ENCODE measurements at places on chromosomes 12 and 14.

- DNase-seq, result no peak
These were observed 1.2 kb upstream of the GLIPR1L2 start for GRCh38 chr12:75389706-75390105.

GRCh38 chr14:90522571-90523191, 125.9 kb downstream of the CALM1 start:
- peak; percentile 57 for DNase-seq

DNA sequence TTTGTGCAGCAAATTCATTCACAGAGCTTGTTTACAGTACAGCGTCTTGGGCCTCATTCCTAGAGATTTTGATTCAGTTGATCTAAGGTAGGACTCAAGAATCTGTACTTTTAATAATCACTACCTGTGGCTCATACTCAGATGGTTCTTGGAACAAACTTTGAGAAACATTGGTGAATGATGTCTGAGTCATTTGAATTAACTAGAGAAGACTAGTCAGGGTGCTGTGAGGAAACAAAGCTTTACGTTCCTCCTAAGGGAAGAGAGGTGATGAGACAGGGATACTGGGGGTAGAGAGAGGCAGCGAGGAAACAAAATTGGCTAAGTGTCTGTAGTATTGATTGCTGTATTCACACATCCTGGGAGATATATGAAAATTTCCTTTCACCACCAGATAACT, 109.4 kb downstream of the SLC15A5 start:
- DNase-seq, result no peak

DNA sequence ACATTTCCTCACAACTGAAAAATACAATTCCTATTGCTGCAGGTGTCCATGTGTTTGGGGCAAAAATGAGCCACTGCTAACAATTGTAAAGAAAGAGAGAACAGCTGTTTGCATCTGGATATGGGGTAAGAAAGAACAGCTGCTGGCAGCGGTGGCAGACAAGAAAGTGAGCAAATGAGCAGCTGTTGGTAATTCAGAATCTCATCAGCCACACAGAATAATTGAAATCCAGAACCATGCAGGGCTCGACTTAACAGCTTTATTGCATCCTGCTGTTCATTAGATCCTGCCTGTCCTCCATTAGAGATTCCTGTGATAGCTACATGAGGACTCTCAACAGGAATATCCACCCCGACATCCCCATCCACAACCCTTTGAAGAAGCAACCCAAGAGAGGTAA, 62.5 kb upstream of the TSPAN8 start:
- no peak for DNase-seq

- DNase-seq, result no peak
These were observed 4.6 kb downstream of the FOXJ2 start for GRCh38 chr12:8037046-8037663.

DNA sequence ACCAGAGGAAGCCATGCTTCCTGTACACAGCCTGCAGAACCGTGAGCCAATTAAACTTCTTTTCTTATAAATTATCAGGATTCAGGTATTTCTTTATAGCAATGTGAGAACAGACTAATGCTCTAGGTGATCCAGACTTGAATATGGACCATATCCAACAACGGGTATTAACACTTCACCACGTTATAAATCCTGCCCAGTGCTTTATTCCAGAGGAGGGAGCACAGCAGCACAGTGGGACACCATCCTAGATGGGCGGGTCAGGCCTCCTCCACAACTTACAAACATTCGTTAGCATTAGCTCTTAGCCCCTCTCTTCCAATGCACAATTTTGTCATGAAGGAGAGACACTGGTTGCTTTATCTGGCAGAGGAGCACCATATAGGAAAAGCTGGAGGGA, 66.0 kb downstream of the TMCC3 start:
- no peak for DNase-seq

GRCh38 chr14:74438351-74438915, 12.4 kb upstream of the SYNDIG1L start:
- no peak for DNase-seq

DNA sequence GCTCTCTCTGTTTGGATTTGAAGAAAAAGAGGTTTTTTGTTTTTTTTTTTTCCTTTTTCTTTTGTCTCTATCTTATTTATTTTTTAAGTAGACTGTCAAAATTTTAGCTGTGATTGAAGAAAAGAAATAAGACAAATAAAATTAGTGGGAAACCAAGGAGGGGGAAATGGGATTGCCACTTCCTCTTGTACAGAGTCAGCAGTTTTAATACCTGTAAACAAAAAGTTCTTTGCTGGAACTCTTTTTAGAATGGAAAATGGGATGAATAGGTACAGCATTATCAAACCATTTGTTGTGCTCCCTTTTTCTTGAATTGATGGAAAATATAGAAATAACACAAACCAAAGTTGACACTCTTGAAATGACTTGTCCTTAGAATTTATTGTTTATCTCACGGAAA, 680.7 kb downstream of the DIO2 start:
- DNase-seq, result no peak

DNA sequence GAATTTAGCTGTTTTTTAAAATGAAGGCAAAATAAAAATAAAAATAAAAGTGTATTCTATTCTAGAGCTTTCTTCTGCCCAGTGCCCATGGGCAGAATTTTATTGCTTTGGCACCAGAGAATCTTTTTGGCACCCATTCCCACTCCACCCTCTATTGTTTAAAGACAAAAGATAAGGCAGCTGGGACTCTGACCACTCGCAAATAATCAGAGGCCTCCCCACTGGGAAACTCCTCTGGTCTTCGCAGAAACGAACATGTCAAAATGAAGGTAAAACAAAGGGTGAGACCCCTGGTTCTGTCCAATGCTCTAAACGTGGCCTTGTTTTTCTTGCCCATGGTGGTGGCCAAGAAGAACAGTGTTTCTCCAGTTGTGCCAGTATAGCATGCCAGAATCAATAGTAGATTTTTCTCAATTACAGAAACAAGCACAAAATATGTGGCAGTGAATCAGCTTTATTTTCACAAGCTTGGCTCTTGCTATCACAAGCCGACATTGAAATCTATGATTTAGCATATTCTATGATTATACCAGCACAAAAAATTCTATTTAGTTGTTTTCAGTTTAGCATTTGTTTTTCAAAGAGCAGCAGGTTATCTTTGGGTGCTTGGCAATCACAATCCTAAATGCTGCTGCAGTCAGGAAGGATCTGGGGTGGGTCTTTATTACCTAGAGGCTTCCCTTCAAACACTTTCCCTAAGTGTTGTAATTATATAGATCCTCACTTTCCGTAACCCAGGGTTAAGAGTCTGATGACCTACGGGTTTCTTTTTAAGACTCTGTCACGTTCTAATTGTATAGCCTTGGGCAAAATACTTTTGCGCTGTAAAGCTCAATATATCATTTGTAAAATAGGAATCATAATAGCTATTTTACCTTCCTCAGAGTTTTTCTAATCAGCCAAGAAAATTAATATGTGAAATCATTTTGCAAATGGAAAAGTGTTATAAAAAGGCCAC, 50.5 kb downstream of the KITLG start:
- DNase-seq, result no peak

- no peak for DNase-seq
These were observed 1538.3 kb upstream of the SEL1L start for GRCh38 chr14:83071888-83072501.

- no peak for DNase-seq
These were observed 237.9 kb downstream of the PAWR start for GRCh38 chr12:79452906-79453305.

DNA sequence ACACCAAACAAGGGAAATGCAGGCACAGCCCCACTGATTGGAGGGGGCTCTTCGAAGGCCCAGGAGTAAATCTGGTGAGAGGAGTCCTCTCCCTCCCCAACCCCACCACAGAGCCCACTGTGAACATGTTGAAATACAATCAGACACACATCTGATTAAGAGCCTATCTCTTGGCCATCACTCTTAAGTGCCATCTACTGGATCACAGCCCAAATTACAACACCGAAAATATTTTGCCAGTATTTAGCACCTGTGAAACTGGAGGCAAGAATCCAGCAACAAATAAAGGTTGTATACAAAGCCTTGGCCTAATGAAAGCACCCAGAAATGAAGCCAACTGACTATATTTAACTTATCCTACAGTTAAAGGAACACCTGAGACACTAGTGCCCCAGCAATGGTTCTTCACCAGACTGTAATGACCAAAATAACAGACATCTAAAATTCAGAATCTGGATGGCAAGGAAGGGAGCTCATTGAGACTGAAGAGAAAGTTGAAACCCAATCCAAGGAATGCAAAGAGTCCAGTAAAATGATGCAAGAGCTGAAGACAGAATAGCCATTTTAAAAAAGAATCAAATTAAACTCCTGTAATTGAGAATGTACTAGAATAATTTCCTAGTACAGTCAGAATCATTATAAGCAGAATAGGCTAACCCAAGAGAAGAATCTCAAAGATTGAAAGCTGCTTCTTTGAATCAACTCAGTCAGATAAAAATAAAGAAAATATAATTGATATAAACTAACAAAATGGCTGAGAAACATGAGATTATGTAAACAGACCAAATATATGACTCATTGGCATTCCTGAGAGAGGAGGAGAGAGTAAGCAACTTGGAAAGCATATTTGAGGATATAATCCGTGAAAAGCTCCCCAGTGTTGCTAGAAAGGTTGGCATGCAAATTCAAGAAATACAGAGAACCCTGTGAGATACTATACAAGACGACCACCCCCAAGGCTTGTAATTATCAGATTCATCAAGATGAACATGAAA, 1117.0 kb downstream of the FLRT2 start:
- no peak for DNase-seq

GRCh38 chr12:59895166-59895775, 299.4 kb downstream of the SLC16A7 start:
- no peak for DNase-seq

DNA sequence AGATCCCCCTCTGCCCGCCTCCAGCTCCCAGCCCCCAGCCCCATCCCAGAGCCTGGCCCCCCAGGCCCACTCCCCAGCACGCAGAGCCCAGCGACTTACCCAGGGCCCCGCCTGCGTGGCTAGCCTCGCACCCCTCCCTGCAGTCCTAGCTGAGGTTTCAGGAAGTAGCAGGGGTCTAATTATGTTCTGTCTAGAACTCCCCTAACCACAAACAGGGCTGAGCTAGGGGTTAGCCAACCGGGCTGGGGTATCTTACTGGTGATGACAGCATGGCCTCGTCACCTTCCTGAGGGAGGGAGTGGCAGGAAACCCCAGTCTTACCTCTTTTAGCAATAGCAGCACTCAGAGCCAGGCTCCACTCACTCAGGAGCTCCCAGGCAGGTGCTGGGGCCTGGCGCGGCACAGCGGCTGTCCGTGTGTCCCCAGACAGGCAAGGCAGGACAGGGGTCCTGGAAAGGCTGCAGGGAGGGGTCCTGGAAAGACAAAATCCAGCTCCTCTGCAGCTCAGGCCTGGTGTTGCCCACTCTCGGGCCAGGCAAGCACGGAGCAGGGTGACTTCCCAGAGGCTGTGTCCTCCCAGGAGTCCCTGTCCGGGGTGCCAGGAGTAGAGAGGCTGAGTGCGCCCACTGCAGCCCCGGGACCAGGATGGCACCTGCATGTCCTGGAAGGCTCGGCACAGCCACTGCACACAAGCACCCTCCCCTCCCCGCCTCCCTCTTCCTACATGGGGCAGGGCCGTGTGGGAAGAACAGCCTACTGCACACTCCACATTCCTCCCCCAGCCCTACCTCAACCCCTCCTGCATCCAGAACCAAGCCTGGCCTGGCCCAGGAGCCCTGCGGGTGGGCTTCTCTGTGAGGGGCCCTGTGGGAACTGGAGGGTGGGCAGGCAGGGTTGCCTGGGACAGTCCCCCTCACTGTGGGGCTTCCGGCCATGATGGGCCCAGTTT, at the start of gene GPR132:
TSS of gene GPR132 (minus strand) at position 151 of the 949 bp plus-strand sequence. CDS start 10,010 bp downstream, outside the sequence.
- DNase-seq, result no peak

- DNase-seq, result no peak
These were observed 612 bp downstream of the WBP11 start for GRCh38 chr12:14802721-14803010.

GRCh38 chr14:106209755-106210154, 683.4 kb downstream of the TMEM121 start:
- DNase-seq, result no peak

DNA sequence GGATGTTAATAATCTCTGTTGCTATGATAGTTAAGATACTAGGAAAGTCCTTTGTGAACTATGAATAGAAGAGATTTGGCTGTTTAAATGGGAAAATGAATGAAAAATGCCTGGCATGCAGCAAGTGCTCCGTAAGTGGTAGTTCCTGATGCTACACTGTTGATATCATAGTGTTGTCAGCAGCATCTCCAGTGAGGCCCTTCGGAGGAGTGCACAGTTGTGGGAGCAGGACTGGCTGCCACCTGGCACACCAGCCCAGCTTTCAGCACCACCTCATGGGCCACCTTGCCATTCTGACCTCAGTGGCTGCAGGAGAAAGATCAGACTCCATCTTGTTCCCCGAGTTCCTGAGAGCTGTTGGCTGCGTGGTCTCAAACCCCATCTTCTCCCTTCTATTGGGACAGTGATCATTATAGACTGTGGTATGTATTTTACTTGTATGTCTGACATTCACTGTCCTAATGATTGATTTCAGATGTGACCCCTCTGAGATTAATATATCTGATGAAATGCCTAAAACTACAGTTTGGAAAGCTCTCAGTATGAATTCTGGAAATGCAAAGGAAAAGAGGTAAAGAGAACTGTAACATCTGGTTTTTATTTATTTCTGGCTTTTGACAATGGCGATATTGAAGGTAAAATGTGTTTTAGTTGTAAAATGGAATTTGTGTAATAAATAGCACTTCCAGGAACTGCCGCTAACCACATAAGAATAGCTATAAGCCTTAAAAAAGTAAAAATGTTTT, 80.9 kb downstream of the SLC4A8 start:
- DNase-seq, result no peak

- no peak for DNase-seq
These were observed 181.1 kb downstream of the MSRB3 start for GRCh38 chr12:65459545-65459944.

DNA sequence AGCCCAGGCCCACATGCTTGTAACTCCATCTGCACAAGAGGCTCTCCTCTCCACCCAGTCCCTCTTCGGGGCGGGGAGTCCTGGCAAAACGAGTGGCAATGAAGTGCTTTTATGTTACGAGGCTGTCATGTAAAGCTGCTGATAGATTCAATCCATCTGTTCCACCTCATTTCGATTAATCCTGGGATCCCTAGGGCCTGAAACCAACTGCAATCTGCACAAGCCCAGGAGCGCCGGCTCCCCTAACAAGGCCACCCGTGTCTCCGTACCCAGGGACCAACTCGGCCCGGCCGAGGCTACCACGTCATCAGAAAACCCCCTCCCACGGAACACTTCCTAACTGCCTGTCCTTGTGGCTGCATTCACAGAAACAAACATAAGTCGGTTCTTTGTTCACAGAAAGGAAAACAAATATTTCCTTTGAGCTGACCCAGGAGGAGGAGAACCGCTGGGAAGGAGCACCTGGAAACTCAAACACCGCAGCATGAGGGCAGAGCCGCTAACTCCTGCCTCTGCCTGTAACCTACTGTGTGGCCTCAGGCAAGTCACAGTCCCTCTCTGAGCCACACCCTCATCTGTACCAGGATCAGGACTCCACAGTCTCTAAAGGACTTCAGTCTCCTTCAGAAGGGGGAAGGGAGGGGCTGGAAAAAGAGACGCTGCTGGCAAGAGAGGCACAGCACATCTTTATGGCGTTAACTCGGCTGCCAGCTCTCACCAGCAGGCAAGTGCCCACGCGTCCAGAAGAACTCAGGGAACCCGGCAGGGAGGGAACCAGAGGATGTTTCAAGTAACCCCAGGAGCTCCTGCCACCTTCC, 47.8 kb downstream of the CCDC88C start:
- DNase-seq, result no peak

Measured in NCI-H1436 treated with DMSO at 0.1 percent for 48 hours (cell line).